Central memory CD8-positive, alpha-beta T cell (primary cell): ENCODE measurements at places on chromosomes 1 and 21.

DNA sequence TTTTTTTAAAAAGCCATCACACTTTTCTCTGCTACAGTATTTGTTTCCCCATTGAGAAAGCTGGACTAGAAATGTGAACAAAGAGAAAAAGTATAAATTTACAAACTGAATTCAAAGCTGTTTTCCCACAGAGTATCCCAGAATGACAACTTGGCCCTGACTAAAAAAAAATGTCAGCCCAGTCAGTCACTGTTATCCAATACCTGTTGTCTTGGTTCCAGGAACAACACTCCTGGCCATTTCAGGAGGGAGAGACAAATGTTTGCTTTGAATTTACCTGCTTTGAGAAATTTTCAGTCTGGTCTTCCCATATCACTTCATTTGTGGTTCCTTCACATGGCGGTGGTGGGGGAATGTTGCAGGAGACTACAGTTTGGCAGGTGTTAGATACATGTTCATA is 46.2 kb downstream of the COLGALT2 start:
- H3K4me1 ChIP-seq: peaks cover 17% of the 10 kb centered on the region
- H3K4me3 ChIP-seq: no peak overlapping the region

GRCh38 chr1:44526295-44527073 is 121.4 kb downstream of the RNF220 start:
- H3K27ac ChIP-seq: no peak overlapping the region
- no peak overlapping the region for H3K4me3 ChIP-seq
- H3K4me1 ChIP-seq: no peaks in the 10 kb centered on the region
- no peaks in the 10 kb centered on the region for H3K27me3 ChIP-seq

DNA sequence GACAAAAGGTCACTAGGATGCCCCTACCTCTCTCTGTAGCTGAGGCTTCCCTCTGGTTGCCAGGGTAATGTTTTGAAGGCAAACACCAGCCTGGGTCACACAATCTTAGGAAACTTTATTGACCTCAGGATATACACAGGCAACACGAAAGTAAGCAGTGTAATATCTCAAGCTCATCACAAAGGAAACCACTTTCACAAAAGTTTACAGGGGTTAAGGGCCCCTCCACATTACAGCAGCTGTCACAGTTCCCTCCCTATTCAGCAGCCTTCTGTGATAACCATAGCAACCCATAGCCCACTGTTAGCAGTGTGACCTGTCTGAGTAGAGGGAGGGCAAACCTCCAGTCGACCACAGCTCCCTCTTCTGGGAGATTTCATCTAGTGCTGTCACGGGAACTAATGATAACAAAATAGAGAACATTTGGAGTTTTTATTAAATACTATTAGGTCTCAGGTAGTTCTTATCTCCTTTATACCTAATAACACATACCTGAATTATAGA is 149.8 kb downstream of the PTPRC start:
- H3K4me3 ChIP-seq: no peak overlapping the region
- no peaks in the 10 kb centered on the region for H3K27me3 ChIP-seq
- H3K4me1 ChIP-seq: peaks cover 14% of the 10 kb centered on the region
- DNase-seq: peak; percentile 43

DNA sequence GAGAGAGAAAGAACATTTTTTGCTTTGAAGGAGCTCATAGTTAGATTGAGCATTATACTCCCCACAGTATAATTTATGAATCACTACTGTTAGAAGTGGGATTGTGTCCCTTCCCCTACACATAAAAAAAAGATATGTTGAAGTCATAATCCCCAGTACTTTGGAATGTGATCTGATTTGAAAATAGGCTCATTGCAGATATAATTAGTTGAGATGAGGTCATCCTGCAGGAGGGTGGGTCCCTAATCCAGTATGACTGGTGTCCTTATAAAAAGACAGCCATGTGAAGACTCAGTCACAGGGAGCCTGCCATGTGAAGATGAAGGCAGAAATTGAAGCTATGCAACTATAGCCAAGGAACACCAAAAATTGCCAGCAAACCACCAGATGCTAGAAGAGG is 76.4 kb downstream of the TGFB2 start:
- H3K4me1 ChIP-seq: no peaks in the 10 kb centered on the region
- peaks cover 13% of the 10 kb centered on the region for H3K27me3 ChIP-seq
- H3K4me3 ChIP-seq: no peak overlapping the region
- H3K27ac ChIP-seq: no peak overlapping the region
- DNase-seq: no peak

DNA sequence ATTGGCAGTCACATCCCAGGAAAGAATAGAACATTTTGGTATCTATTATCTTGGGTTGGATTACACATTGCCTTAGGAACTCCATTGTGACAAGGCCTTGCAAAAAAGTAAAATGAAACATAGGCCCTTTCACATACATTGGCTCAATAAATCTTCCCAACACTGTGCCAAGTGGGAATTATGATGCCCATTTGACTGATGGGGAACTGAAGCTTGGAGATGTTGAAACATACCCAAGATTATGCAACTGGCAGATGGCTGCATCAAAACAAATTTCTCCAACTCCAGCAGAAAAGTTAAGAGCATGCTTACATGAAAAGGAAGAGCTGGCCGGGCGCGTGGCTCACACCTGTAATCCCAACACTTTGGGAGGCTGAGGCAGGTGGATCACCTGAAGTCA is 26.9 kb downstream of the PLEKHO1 start:
- H3K36me3 ChIP-seq: no peaks in the 10 kb centered on the region
- no peaks in the 10 kb centered on the region for H3K4me1 ChIP-seq
- H3K27me3 ChIP-seq: no peaks in the 10 kb centered on the region
- H3K27ac ChIP-seq: no peak overlapping the region

GRCh38 chr1:111161843-111162487 is 21.9 kb downstream of the CEPT1 start:
- H3K27ac ChIP-seq: peak overlapping the region; percentile 4
- peaks cover 34% of the 10 kb centered on the region for H3K36me3 ChIP-seq
- no peaks in the 10 kb centered on the region for H3K27me3 ChIP-seq
- no peak for DNase-seq
- no peak overlapping the region for H3K4me3 ChIP-seq
- peaks cover 11% of the 10 kb centered on the region for H3K4me1 ChIP-seq

DNA sequence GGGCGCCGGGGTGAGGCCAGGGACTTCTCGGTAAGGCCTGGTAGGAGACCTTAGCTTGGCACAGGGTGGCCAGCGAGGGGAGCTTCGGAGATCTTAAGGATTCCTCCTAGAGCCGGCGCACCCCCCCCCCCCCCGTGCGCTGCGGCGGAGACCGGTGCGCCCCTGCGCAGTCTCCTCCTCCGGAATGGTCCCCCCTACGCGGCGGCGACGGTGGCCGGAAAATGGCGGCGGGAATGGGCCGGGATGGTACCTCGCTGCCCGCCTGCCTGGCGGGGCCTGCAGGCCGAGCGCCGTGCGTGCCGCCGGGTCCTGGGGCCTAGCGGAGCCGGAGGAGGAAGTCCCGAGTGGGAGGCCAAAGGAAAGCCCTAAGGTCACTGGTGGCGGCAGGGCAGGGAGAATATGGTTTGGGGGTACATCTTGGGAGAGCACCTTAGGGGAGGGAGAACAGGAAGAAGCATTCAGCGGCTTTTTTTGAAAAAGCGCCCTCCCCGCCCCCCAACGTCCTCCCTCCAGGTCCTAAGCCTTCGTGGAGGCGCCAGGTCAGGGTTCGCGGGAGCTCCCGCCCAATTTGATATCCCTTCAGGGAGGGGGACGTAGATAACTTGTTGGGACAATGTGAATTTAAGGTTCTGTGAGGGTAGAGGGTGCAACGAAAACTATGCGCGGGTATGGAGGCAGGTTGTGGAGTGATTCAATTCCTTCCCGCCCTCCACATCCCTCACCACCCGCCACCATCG is 429 bp downstream of the SRRM1 start:
- H3K27me3 ChIP-seq: no peaks in the 10 kb centered on the region
- H3K4me1 ChIP-seq: peaks cover 30% of the 10 kb centered on the region
- peak overlapping the region; percentile 83 for H3K4me3 ChIP-seq
- H3K27ac ChIP-seq: peak overlapping the region; percentile 96

GRCh38 chr1:206705191-206705590 is 20.5 kb downstream of the MAPKAPK2 start:
- H3K36me3 ChIP-seq: peaks cover 15% of the 10 kb centered on the region
- no peak for DNase-seq
- H3K4me3 ChIP-seq: peak overlapping the region; percentile 41
- H3K4me1 ChIP-seq: peaks cover 93% of the 10 kb centered on the region
- H3K27me3 ChIP-seq: no peaks in the 10 kb centered on the region

GRCh38 chr1:43065616-43066399 is 106.3 kb downstream of the EBNA1BP2 start:
- H3K27ac ChIP-seq: no peak overlapping the region
- no peak overlapping the region for H3K4me3 ChIP-seq
- H3K4me1 ChIP-seq: no peaks in the 10 kb centered on the region
- H3K36me3 ChIP-seq: peaks cover 2% of the 10 kb centered on the region

DNA sequence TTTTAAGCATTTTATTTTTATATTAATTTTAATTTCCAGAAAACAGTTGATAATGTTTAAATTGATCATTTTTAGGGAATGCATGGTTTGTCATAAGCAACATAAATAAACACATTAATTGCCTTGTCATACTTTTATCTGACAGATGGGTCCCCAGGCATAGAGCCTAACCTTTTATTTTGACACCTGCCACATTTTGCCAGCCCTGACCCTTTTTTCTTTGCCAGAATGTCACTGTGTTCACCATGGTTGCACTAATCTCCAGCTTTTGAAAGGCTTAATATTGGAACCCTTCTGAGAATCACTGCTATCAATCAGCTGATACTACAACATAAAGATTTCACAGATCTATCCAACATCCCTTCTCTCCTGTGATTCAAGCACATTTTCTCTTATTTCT is 56.0 kb upstream of the DPYD start:
- no peak overlapping the region for H3K4me3 ChIP-seq
- no peak overlapping the region for H3K27ac ChIP-seq
- no peaks in the 10 kb centered on the region for H3K4me1 ChIP-seq
- peaks cover 19% of the 10 kb centered on the region for H3K27me3 ChIP-seq
- DNase-seq: no peak

GRCh38 chr1:222772996-222773379 is 36.0 kb downstream of the FAM177B start:
- H3K4me1 ChIP-seq: peaks cover 12% of the 10 kb centered on the region
- peaks cover 6% of the 10 kb centered on the region for H3K36me3 ChIP-seq
- no peak for DNase-seq
- peaks cover 26% of the 10 kb centered on the region for H3K27me3 ChIP-seq
- H3K27ac ChIP-seq: peak overlapping the region; percentile 67
- H3K4me3 ChIP-seq: no peak overlapping the region

- H3K4me3 ChIP-seq: peak overlapping the region; percentile 94
- H3K27ac ChIP-seq: peak overlapping the region; percentile 85
- H3K27me3 ChIP-seq: no peaks in the 10 kb centered on the region
- H3K4me1 ChIP-seq: peaks cover 69% of the 10 kb centered on the region
Measured at GRCh38 chr1:161069241-161069640, 450 bp downstream of the ARHGAP30 start.

DNA sequence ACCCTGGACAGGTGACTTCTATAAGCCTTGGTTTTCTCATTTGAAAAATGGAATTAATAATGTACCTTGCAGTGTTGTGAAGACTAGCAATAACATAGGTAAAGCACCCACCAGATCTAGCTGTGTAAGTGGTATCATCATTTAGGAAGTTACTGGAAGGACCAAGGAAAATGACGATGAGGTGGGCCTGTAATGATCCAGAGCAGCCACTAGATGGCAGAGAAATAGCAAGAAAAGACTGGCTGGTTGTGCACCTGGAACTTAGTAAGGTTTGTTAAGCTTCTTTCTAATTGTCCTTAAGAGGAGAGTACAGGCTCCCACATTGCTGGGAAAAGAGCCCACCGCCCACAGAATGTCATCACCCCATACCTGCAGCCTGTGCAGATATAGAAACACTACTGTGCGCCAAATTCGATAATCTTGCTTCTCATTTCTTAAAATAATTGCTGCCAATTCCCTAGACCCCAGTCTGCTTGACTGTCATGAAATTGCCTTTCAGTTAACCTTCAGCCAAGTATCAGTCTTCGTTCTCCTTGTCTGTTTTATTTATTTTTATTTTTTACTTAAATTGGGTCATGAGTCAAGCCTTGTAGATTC is 37.2 kb downstream of the WNT4 start:
- H3K4me3 ChIP-seq: peak overlapping the region; percentile 52
- H3K4me1 ChIP-seq: peaks cover 63% of the 10 kb centered on the region
- H3K36me3 ChIP-seq: peaks cover 15% of the 10 kb centered on the region
- no peak for DNase-seq

DNA sequence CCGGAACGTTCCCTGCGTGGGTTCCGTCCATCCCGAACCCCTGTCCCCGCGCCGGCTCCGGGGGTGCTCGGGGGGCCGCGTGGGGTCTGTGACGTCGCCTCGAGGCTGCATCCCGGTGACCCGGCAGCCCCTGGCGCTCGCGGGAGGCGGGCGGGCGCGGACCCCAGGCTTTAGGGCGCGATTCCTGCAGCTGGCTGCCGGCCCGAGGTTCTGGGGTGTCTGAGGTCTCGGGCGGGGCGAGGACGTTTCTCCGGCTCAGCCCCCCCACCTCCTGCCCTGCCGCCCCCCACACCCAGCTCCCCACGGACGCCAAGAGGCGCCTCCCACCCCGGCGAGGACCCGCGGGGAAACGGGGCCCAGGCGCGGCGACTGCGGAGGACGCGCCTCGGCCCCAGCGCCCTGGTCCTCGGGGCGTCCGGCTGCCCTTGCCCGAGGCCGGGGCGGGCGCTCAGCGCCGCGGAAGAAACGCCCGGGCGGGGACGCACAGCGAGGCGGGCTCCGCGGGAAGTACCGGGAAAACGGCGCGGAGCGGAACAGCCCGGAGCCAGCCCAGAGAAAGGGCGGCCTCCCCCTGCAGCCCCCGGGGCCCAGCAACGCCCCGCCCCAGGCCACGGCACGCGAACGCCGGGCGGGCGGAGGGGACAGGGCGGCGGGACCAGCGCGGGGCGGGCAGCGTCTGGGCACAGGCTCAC is 1.3 kb upstream of the PCBP3 start:
- peaks cover 6% of the 10 kb centered on the region for H3K4me1 ChIP-seq
- H3K27me3 ChIP-seq: peaks cover 31% of the 10 kb centered on the region
- H3K27ac ChIP-seq: no peak overlapping the region
- peaks cover 7% of the 10 kb centered on the region for H3K36me3 ChIP-seq
- DNase-seq: no peak

DNA sequence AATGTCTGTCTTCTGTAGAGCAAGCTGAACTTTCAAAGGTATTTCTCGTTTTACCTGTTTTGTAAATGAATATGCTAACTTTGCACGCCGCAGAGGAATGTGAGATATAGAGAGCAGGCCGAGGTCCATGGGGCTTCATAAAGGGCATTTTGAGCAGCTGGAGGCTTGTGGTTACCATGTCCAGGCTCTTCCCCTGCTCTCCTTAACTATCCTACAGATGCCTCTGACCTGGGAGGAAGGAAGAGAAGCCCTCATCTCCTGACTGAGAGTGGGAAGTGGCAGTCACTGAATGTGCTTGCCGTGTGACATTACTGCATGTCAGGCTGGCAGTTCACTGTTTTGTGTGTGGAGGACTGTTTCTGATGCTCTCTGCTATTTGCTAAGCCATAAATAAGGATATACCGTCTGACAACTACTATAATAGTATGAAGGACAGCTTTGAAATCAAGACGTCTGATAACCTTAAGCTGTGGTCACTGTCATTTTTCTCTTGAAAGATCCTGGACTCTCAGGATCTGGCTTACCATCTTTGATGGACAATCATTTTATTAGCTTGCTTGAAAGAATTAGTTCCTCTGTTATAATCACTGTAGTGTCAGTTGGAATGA is 92.2 kb downstream of the DYRK1A start:
- H3K27ac ChIP-seq: peak overlapping the region; percentile 50
- H3K36me3 ChIP-seq: peaks cover 6% of the 10 kb centered on the region
- DNase-seq: no peak
- H3K4me3 ChIP-seq: no peak overlapping the region
- no peaks in the 10 kb centered on the region for H3K27me3 ChIP-seq

- H3K27me3 ChIP-seq: no peaks in the 10 kb centered on the region
- peaks cover 30% of the 10 kb centered on the region for H3K36me3 ChIP-seq
- H3K27ac ChIP-seq: no peak overlapping the region
- peak overlapping the region; percentile 81 for H3K4me3 ChIP-seq
- H3K4me1 ChIP-seq: peaks cover 31% of the 10 kb centered on the region
Measured at GRCh38 chr1:19313961-19314882, 2.1 kb downstream of the SLC66A1 start.
